Endothelial cell of umbilical vein (primary cell): ENCODE measurements at places on chromosomes 7 and 10. TPM values are rescaled to one million over a fixed set of nuclear protein-coding genes. Genes with fewer than 3 reads are reported as not detected.

OR2A12 gene
- total RNA-seq: not detected in 2 replicates

- no peak for DNase-seq
These were observed 44.6 kb downstream of the INSIG1 start for GRCh38 chr7:155342313-155342712.

MRLN gene
- not detected in 2 replicates for total RNA-seq

TBATA gene
- not detected in 2 replicates for total RNA-seq

GRCh38 chr7:88664630-88665233 lies 94.8 kb upstream of the ZNF804B start:
- DNase-seq: peak; percentile 88

GJC3 gene
- not detected in 2 replicates for total RNA-seq
